ENCODE measurements at places on chromosomes 13 and 19.

GRCh38 chr13:28384789-28385188 is 110.1 kb downstream of the FLT1 start:
- DNase-seq, result no peak

DNA sequence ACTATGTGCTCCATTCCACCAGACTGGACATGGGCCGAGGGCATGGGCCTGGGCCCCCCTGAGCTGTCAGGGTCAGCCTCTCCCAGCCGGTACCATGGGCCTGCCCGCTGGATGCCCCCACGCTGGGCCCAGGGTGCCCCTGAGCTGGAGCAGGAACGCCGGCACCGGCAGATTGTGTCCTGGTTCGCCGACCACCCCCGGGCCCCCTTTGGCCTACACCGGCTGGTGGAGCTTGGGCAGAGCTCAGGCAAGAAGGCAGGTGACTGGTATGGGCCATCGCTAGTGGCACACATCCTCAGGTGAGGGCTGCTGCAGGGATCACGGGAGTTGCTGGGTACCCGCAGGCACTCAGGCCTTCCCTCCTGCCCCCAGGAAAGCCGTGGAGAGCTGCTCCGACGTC is 3.1 kb downstream of the ATG4D start:
- DNase-seq, result no peak

DNA sequence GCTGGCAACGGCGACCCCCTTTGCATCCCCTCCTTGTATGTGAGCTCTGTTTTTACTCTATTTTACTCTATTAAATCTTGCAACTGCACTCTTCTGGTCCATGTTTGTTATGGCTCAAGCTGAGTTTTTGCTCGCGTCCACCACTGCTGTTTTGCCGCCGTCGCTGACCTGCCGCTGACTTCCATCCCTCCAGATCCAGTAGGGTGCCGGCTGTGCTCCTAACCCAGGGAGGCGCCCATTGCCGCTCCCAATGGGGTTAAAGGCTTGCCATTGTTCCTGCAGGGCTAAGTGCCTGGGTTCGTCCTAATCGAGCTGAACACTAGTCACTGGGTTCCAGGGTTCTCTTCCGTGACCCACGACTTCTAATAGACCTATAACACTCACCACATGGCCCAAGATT is 2704.4 kb downstream of the PCDH9 start:
- DNase-seq, result no peak

DNA sequence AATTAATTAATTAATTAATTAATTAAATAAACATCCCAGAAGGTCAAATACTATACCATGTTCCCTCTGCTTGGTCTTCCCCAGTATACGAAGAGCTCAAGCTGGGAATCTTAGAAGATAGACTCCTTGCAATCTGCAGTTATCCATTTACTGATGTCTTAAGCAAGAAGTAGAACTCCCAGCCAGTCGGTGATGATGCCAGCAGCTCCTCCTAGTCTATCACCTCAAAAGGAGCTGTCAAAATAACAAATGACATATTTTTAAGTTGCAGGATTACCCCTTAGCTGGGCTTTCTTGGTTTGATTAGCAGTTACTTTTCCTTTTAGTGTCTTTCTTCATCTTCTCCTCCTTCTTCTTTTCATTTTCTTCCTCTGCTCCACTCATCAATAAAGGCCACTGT is 6.0 kb upstream of the ZNF507 start:
- no peak for DNase-seq

GRCh38 chr19:47098608-47099007 is 15.0 kb downstream of the ZC3H4 start:
- DNase-seq, result no peak

- DNase-seq, result no peak
These were observed 26.3 kb downstream of the TMEM255B start for GRCh38 chr13:113785051-113786010.

DNA sequence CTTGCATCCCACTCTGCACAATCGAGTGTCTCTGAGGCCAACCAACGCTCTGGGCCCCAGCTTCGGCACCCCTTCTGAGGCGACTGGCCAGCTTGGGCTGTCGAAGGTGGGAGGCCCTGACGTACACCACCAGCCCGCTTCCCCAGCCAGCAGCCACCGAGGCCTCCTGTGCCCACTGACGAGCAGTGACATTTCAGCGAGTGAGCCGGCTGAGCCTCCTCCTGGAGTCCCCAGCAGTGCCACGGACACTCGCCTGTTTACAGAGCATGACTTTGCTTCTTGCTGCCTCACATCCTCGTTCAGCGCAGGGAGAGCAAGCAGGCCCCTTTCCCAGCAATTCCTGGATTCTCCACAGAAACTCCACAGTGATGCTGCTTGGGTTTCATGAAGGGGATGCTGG is 240.2 kb upstream of the MAB21L1 start:
- no peak for DNase-seq

DNA sequence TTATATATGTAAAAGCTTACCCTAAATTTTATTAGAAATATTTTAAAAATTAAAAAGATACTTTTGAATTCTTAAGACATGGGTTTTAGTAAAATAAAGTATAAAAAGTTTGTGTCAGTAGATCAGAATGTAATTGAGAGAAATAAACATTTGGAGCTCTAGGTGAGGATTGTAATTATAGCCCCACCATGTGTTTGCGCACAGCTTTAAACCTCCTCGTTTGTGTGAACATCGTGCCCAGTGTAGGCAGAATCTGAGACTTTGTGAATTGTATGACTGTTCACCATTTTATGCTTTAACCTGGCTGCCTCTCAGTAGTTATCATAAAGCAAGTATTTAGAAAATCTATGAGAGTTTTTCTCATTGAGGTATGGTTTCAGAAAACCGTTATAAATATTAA is 29.1 kb downstream of the CUL4A start:
- DNase-seq, result no peak

DNA sequence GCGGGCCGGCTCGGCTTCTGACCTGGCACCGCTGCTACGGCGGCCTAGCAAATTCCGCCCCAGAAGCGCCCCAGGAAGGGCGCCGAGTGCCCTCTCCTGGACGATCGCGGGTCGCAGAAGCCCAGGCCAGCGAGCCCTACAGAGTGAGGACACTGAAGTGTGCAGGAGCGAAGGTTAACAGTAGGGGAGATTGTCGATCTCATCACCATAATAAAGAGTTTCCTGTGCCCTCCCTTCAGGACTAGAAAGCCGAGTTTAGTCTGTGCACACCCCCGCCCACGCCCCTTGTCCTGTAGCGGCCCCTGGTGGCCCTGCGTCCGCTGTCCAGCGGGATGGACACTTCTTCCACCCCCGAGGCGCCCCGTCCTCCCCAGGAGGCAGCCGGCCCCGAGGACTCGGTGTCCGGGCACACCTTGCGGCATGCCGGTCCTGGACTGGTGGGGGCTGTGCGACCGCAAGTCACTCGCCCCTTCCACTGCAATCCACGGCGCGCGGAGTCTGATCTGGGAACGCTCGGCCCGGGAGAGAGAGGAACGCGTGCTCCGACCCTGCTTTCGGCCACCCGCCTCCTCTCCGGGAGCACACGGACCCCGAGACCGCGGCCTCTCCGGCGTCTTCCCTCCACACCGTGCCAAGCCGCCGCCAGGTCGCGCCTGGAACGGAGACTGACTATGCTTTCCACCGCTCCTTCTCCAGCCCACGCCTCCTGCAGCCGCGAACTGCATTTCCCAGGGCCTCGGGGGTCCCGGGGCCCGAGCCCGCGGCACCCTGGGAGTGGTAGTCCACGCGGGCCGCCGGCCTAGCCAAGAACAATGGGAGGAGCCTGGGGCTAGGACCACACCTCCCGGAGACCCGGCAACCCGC is 770 bp upstream of the KMT2B start:
- DNase-seq, result peak; percentile 93

DNA sequence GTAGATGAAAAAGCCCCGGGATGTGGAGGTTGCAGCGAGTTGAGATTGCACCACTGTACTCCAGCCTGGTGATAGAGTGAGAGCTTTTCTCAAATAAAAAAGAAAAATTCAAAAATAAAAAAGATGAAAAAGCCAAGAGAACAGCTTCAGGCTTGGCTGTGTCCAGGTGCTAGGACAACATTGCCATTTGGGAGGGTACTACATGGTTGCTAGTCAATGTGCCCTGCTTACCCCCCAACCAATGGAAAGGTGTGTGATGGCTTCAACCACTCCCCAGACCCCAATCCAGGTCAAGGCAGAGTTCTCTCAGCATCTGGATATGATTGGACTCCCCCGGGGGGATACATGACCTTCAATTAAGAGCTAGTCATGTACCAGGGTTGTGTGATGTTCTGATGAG is 2.3 kb upstream of the ANKLE1 start:
- DNase-seq, result no peak

GRCh38 chr13:75417012-75417384 is 65.0 kb downstream of the TBC1D4 start:
- DNase-seq, result no peak

DNA sequence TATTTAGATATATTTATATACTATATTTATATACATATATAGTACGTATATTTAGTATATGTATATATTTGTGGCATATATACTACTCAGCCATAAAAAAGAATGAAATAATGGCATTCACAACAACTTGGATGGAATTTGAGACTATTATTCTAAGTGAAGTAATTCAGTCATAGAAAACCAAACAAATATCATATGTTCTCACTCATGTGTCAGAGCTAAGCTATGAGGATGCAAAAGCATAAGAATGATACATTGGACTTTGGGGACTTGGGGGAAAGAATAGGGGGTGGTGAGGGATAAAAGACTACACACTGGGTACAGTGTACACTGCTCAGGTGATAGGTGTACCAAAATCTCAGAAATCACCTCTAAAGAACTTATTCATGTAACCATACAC is 1015.7 kb downstream of the EFNB2 start:
- DNase-seq, result no peak

- no peak for DNase-seq
These were observed 104.3 kb upstream of the PCDH17 start for GRCh38 chr13:57527114-57527735.

DNA sequence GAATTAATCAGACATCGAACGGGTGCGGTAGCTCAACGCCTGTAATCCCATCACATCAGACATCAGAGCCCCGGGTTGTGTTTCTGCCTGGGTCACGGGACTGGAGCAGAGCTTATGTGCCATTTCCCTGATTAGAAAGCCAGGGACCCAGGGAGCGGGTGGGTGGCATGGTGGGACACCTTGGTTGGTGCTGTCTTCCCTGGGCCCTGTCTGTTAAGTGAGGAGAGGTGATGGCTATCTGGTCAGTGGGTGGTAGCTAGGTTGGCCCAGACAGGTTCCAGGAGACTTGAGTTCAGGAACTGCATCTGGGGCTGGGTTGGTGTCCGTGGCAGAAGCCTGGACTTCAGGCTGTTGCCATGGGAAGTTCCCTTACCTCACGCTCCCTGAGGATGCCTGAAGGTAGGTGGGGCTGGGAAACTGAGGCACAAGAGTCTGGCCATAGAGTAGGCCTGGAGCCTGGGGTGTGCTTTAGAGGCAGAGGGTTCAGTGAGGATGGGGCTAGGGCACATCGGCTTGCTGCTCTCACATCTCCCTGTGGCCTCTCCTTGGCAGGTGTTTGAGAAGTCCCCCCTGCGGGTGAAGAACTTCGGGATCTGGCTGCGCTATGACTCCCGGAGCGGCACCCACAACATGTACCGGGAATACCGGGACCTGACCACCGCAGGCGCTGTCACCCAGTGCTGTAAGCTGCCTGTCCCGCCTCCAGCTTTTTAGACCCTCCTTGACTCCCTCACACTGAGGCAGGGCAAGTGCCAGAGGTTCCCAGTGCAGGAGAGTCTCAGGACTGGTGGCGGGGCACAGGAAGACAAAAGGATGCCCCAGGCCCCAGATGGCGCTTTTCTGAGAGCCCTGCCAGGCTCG is 2.1 kb downstream of the RPL18A start:
- DNase-seq, result no peak

- DNase-seq, result no peak
These were observed 112.5 kb downstream of the DACH1 start for GRCh38 chr13:71754407-71754974.

- DNase-seq, result peak; percentile 99
These were observed at the start of gene PLPPR2 for GRCh38 chr19:11355160-11356073. PLPPR2 (plus strand) TSS chr19:11355432; CDS start chr19:11357674, 2,242 bp downstream.

DNA sequence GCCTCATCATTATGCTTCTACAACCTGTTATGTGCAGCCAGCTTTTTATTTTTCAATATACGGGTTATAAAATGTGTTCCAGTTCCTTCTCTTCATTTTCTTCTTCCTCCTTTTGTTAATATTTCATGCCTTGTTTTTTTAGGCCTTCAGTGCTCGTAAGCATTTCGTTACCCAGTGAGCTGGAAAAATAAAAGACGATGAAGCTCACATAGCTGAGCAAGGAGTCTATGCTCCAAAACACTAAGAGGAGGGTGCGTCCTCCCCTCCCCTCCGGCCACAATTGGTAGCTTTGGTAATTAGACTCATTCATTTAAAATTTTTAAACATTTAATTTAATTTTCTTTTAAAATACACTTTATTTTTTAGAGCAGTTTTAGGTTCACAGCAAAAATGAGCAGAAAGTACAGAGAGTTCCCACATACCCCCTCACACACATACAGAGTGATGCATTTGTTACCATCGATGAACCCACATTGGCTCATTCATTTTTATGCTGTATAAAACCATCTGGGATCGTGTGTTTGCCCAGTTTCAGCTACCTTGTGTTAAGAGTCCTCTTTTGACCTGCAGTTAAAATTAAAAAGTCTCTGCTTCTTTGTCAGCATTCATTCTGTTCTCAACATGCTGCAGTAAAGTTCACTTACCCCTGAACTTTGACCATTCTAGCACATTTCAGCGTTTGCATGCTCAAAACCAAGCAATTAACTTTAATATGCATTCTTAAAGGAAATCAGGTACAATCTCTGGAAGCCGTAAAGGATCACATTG is 223.9 kb downstream of the LACC1 start:
- no peak for DNase-seq

DNA sequence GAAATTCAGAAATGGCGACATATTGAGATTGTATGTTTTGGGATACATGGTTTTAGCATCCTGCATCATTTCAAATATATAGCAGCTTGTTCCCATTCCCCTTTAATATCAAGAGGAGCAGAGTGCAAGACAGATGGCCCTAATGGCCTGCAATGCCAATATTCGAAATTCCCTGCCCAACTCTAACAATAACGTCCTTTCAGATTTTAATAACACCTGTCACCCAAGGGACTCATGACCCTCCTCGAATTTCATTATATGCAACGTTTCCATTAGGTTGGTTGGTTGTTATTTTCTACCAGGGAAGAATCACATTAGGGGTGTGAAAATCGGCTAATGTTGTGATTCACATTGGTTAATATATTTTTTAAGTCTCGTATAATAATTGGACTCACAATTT is 170.0 kb downstream of the TNFSF13B start:
- DNase-seq, result no peak

- no peak for DNase-seq
These were observed 13.0 kb upstream of the PROZ start for GRCh38 chr13:113145496-113145895.

- peak; percentile 35 for DNase-seq
These were observed 696 bp upstream of the SAMD1 start for GRCh38 chr19:14091081-14091812.

DNA sequence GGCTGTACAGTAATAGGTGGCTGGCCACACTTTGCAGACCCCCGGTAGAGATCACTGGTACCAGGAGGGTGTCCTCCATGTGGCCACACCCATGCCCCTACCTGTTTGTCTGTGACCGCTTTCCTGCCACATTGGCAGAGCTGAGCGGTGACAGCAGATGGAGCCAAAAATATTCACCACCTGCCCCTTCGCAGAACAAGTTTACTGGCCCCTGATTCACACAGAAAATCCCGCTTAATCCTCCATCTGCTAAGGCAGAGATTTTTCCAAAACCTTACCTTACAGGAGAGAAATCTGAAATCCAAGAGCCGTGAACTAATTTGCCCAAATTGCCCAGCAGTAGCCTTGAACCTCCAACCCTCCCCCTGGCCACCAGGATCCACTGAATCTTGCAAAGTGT is 52.1 kb downstream of the MYO9B start:
- DNase-seq, result no peak
